ENCODE measurements at places on chromosomes 4 and X.

DNA sequence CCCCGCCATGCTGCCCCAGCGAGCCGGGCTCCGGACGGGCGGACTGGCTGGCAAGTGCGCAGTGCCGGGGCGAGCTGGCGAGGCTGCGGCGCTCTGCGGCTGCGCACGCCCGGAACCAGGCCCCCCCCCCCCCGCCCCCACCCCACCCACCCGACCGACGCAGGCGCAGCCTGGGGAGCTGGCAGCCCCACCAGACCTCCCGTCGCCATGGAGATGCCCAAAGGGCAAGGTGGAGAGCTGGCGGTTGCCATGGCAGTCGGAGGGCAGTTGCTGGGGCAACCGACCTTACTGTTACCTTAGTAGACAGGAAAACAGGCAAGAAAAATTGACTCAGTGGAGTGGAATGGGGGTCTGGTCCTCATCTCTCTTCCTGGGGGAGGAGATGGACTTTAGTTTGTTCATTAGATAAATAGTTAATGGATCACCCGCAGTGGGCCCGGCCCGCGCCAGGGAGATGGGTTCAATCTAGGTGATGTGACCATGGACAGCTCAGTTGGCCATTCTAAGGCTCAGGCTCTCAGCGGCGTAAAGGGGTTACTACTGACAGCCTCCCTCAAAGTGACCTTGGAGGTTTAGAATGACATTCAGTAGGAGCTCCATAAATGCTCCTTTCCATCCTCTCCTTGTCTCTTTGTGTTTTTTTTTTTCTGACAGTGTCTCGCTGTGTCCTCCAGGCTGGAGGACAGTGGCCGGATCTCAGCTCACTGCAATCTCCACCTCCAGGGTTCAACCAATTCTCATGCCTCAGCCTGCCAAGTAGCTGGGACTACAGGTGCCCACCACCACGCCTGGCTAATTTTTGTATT, at the start of gene PCSK1N:
TSS of gene PCSK1N (minus strand) at position 87 of the 806 bp plus-strand sequence. CDS start at position 9, 78 bp downstream.
- peak; percentile 28 for DNase-seq

GRCh38 chr4:67234296-67234695, 311.0 kb downstream of the CENPC start:
- no peak for DNase-seq

GRCh38 chr4:96729641-96730040, 889.7 kb downstream of the PDHA2 start:
- no peak for DNase-seq

DNA sequence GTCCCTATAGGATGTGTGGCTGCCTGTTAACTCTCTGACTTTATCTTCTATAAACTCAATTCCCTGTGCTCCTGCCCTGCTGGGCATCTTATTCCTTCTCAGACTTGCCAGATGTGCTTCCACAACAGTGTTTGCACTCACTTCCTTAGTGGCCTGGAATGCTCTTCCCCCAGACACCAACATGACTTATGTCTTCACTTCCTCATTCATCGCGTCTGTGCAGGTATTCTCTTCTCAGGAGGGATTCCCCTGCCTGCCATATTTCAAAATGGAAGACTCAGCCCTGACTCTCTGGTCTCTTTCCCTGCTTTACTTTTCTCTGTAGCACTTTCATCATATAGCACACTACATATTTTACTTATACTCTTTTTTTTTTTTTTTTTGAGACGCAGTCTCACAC, 344.0 kb downstream of the CENPC start:
- DNase-seq, result no peak

DNA sequence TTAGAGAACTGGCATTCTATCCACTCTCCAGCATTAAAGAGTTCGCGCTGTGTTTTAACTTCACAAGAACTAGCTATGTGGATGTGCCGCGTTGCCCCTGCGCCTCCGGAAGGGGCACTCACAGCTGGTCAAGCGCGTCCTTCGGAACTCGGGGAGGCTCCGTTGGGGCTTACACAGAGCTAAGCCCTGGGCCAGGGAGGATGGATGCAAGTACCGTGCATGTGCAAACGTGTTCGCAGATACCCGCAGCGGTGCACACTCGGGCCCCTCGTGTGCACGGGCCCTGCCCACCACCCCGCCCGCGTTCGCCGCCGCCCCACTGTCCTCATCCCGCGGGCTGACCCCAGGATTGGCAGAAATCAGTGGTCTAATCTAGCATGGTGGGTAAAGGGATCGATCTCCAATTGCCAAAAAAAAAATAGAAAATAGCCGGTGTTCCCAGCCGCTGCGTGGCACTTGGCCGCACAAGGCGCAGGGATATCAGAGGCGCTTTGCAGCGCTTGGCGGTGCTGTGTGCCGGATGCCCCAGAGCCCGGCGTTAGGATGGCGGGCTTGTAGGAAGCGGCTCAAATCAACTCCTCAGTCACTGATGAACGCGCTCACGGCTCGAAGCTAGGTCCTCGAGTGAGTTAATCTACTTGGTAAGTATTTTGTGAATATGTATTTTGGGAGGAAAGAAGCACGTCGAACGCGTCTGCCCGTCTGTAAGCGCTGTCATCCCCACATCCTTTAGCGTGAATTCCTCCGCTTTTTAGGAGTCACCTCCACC, 989 bp upstream of the PCDH10 start:
- DNase-seq, result no peak

DNA sequence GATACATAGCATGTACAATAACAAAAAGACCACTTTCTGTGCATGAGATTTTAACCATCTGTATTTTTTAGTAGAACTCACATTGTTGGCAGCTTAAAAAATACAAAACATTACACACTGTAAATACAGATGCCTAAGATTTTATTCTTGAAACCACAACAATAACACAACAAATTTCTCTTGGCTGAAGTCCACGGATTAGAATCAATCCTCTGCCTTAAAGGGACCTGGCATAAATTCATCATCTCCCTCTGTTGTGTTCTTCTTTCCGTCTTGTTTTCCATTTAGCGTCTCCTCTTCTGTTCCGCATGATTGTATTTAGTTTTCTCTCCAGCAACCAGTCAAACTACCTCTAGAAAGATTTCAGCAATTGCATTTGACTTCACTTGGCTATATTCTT, 231.0 kb downstream of the SPOCK3 start:
- no peak for DNase-seq

DNA sequence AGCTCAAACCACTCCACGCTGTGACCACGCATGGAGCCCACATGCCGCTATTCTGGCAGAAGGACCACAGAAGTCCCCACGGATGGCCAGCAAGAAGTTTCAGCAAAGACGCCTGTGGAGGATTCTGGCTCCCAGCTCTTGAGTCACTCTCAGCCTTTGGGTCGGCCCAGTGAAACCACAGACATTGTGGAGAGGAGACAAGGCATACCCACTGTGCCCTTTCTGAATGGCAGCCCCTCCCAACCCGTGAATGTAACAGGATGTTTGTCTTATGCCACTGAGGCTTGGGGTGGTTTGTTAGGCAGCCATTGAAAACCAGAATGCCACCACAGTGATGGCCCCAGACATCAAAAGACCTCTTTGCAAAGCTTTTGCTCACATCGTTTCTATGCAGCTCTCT, 42.7 kb downstream of the ABLIM2 start:
- DNase-seq, result no peak

GRCh38 chr4:79723507-79723906, 315.5 kb upstream of the GK2 start:
- DNase-seq, result no peak

- DNase-seq, result no peak
Measured at GRCh38 chrX:49701323-49701722, 5.5 kb upstream of the PAGE1 start.

DNA sequence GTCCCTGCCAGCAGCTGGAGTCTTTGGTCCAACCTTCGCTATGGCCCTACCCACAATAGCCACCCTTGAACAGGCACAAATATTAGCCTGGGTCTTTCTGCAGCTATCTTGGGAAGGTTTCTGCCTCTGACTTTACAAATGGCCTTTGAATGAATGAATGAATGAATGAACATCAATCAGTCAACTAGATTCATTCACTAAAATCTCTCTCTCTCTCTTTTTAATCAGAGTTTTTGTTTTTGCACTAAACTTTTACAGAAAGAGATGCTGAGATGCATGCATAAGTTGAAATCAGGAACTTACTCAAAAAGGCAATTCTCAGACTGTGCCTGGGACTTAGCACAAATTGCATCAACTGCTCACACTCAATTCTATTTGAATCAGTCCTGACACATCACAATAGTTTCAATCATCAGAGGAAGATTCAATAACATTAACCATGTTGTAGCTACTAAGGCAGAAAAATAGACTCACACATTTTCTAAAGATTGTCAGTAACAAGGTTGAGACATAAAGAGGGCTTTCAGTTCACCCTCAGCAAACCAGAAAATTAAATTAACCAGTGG, 55.0 kb downstream of the ANXA3 start:
- no peak for DNase-seq

DNA sequence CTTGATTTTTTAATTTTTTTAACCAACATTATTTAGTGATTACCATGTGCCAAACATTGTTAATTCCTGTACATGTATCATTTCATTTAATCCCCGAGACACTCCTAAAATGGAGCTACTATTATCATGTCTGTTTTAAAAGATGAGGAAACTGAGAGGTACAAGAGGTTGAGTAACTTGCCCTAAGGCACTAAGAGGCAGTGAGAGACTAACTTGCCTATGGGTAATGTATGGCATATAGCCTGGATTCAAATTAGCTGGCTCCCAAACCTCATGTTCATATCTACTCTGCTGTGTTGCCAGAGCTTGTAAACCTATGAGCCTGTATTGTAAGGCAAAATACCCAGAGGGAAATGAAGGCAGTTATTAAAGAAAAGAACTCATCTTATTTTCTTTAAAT, 443.6 kb downstream of the IL15 start:
- DNase-seq, result no peak

GRCh38 chrX:71616672-71617529, 1.4 kb downstream of the CXCR3 start:
- no peak for DNase-seq

GRCh38 chr4:140609548-140610425, 41.0 kb upstream of the UCP1 start:
- DNase-seq, result peak; percentile 66

GRCh38 chr4:121519236-121519838, 138.5 kb upstream of the QRFPR start:
- no peak for DNase-seq

DNA sequence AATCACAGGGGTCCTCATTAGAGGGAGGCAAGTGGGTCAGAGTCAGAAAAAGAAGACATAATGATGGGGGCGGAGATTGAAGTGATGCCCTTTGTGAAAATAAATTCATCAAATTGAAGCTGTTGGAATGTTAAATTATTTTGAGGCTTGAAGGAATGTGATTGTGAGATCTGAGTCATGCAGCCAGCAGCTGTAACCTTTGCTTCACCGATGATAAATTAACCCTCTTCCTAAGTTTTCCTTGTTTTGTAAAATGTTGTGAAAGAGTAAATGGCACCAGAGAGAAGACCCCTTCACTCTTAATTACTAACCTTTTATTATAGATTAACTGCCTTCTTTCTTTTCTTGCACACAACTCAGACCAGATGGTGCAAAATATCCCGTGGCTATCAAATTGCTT, 47.7 kb upstream of the FAM9A start:
- DNase-seq, result peak; percentile 32

GRCh38 chr4:122017296-122017695, 65.4 kb upstream of the TRPC3 start:
- no peak for DNase-seq

- DNase-seq, result no peak
Measured at GRCh38 chr4:136763919-136764318, 768.4 kb downstream of the PCDH18 start.

GRCh38 chrX:132900633-132901293, 57.7 kb downstream of the HS6ST2 start:
- DNase-seq, result peak; percentile 13

GRCh38 chr4:77921701-77922100, 59.1 kb downstream of the MRPL1 start:
- peak; percentile 82 for DNase-seq

DNA sequence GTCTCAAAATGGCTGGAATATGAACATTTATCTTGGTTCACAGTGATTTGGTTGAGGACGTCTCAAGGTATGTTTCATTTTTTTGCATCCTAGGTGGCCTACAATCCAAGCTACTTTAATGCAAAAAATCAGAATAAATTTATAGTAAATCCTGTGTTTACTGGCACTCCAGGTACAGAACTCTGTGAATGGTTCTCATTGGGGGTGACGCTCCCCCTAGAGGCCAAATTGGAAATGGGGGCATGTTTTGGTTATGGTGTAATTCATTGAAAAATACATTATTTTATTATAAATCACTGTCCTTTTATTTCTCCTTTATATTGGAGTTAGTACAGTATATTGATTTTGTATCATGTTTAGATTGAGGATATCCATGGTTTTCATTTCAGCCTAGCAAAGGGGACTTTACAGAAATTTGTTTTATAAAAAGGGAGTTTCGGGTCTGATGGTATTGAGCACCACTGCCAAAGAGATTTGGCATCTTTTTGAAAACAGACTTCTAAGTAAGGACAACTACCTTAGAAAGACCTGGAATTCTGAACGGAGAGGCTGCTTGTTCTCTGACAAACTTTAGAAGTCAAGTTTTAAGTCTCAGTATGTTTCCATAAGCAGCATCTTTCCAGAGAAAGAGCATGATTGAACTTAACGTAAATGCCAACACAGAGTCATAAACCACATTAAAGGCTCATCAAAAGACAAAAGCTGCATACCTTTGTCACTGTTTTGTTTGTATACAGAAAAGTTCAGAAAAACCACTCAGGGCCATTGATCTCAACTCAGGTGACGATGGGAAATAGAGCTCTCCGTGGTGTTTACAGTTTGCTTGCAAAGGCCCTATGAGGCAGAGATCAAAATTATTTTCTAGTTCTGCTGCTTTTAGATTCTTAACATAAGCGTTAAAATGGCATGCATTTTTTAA, 19.4 kb downstream of the MTM1 start:
- DNase-seq, result no peak

GRCh38 chr4:25213347-25213979, 20.4 kb upstream of the PI4K2B start:
- DNase-seq, result no peak

GRCh38 chr4:184816962-184817361, 8.8 kb downstream of the ACSL1 start:
- DNase-seq, result no peak

DNA sequence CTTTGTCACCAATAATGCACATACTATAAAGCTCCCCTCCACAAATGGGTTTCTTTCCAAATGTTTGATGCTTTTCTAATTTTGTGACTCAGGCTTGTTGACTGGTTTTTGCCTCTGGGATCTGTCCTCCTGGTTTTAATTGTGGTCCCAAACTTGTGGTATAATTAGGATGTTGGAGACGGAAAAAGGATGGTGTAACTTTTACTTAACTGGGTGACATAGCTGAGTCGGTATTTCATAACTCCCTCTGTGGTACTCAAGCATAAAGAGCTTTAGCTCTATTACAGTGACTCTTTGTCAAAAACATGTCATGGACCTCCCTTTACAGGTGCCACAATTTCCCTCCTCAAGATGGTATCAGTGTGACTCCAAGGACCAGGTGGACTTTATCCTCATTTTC, 119.7 kb upstream of the RBPJ start:
- no peak for DNase-seq

- DNase-seq, result no peak
Measured at GRCh38 chr4:12987284-12987683, 496.9 kb downstream of the RAB28 start.
